ENCODE measurements at places on chromosomes 3 and 15. TPM values are rescaled to one million over a fixed set of nuclear protein-coding genes. Genes with fewer than 3 reads are reported as not detected.

SLC15A2 gene
- polyA plus RNA-seq: 3.2 TPM

DNA sequence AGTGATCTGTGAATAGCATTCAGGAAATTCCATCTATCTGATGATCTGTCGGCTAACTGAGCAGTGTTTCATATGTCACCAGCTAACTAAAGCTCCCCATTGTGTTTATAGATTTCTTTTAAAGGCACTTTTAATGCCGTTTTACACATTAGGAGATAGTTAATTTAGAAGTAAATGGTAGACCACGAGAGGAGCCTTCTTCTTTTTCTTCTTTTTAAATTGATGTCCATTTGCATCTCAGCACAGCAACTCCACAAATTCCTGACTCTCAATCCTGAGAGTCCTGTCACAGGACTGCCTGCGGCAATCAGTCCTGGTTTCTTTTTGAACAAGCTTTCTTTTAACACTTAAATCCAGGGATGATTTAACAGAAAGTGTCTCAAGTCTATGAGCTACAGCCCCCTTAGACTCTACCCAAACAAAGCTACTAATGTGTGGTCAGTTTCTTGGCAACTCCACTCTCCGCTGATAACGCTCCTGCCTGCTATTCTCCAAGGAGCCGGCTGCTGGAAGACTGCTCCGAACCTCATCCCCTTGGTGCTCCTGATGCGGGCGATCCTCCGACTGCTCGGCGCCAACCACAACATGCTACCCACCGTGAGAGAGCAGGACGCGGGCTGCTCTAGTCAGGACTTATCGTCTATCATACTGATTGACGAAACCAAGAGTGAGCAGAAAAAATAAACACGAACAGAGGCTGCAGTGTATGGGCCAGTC lies 421.4 kb downstream of the MECOM start:
- DNase-seq: no peak

DNA sequence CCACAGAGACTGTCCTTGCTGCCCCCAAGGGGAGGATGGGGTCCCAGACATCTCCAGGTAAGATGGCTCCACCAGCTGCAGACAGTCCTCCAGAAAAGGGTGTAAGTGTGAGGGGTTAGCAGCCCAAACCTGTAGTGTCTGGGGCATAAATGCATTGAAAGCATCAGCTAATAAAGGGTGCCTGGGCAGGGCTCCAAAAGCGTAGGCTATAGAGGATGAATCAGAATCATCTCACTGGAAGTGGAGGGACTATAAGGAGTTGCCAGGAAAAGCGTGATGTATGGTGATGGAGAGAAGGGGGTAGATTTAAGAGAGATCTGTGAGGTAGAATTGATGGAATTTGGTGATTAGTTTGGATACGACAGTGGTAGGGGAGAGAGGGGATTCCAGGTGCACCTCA lies 79.9 kb upstream of the ONECUT1 start:
- no peak for DNase-seq

DNA sequence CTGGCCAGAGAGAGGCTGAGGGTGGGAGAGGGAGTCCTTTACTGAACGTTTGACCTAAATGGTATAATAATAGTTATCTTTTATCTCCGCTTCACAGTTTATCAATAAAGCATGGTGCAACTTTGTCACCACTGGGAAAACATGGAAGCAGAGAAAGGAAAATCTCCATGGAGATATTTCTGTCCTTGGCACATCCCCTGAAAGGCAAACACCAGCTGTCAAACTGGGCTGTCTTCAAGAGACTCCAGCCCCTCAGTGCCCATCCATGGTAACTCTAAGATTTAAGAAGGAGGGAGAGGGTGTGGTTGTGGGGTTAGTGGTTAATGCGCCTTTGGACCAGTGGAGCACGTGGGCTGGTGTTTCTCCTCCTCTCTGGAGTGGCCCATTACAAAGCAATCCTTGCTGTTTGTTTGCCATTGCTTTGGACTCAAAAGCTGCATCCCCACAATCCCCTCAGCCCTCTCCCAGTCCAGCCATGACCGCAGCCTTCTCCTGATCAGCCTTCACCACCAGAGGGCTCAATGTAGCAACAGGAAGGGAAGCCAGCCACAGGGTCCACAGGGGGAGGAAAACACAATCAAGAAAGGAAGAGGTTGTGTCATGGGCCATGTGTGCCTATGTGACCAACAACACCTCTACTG lies 38.2 kb upstream of the FAM174B start:
- DNase-seq: no peak

GRCh38 chr3:72058493-72059081 lies 273.6 kb upstream of the PROK2 start:
- DNase-seq: no peak

GRCh38 chr3:186160691-186161243 lies 51.9 kb upstream of the ETV5 start:
- DNase-seq: no peak

DNA sequence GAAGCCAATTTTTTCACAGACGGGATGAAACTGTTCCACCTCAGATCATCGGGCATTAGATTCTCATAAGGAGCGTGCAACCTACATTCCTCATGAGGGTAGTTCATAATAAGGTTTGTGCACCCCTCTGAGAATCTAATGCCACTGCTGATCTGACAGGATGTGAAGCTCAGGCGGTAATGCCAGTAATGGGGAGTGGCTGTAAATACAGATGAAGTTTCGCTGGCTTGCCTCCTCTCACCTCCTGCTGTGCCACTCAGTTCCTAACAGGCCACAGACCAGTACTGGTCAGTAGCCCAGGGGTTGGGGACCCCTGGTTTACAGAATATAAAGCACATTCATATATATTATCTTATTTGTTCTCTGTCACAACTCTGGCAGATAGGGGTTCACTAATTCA lies 2.1 kb upstream of the LIMD1 start:
- no peak for DNase-seq

DNA sequence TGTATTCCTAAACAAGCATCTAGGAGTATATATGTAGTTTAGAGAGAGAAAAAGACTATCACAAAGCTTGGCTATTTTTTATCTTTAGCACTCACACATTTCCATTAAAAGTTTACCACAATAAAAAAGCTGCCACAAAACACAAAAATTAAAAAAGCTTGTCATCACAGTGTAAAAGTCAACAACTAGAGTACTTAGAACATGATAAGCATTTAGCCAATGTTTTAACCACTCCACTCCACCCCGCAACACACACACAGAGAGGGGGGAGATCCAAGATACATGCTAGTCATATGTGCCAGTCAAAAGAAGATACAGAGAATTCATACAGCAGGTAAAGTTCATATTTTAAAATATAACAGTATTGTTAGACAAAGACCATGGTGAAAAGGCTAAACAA lies 79.7 kb downstream of the STAG1 start:
- DNase-seq: no peak

- no peak for DNase-seq
Measured at GRCh38 chr15:99404454-99404853, 153.2 kb downstream of the LRRC28 start.
